ENCODE measurements at places on chromosomes 4 and X.

DNA sequence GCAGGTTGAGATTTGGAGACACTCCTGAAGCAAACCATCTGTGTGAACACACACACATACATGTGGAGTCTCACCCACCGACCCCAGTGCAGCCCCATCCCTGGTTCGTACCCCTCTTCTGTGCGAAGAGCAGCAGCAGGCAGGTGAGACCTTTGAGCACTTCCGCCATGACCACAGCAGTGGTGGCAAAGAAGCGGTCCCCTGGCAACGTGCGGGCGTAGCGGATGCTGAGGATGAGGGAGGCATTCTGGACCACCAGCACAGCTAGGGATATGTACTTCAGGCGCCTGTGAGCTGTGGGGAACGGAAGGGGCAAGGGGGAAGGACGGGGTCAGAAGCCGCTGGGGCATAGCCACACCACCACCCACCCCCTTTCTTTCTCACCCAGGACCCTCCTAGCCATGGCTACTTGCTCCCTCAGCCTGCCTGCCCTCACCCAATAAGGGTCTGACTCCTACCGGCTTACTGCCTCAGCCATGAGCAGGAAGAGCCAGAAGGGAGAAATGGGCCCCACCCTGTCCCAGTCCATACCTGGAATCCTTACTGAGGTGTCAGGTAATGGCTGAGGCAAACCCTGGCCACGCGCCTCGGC lies 1.6 kb downstream of the SLC35A2 start:
- DNase-seq = no peak

DNA sequence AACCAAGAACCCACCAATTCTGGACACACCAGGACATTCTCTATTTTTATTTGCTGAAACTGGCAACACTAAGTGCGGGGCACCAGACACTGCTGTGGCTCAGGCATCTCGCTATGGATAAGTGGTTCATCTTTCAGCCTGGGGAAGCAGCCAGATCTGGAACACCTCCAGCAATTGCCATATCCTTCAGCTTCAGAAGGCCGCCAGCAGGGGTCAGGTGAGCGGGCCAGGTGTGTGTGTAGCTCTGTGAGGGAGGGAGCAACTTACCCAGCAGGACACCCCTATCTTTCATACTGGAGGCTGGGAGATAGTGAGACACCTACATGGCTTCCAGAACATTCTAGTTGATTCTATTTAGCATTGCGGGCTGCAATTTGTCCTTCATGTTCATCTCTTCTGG lies 57.0 kb upstream of the GBA3 start:
- DNase-seq = no peak

DNA sequence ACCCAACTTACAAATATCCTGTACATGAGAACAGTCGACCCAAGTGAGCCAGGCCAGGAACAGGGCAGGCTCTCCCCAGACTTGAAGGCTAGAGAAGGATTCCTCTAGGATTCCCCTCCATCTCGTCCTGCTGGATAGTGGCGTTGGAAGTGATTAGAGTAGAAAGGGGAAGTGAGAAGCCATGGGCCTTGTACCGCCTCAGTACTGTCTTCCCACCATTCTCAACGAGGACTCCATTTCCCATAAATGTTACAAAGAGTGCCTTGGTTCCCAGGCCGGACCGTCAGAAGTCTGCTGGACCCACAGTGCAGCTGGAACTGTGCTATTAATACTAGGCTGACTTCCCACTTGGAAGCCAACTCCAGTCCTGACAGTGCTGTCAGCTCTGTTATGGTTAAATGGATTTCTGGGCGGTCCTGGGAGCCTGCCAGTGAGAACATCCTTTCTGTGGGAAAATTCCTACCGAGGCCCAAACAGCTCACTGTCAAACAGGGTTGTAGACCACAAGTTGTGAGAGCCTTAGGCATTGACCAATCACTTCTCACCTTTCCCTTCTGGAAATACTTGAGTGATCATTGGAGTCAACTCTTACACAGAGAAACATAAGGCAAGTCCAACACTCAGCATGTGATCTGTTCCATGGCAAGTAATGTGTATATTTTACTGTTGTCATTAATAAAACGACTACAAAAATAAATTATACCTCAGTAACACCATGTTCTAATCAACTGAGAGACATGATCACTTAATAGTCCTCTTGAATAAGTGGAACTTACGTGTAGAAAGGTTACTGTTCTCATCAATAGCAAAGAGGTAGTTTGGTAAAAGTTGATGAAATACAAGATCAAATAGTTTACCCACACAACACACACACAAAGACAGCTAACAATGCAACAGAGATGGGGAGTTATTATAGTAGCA lies 58.4 kb downstream of the AMELX start:
- DNase-seq = no peak

DNA sequence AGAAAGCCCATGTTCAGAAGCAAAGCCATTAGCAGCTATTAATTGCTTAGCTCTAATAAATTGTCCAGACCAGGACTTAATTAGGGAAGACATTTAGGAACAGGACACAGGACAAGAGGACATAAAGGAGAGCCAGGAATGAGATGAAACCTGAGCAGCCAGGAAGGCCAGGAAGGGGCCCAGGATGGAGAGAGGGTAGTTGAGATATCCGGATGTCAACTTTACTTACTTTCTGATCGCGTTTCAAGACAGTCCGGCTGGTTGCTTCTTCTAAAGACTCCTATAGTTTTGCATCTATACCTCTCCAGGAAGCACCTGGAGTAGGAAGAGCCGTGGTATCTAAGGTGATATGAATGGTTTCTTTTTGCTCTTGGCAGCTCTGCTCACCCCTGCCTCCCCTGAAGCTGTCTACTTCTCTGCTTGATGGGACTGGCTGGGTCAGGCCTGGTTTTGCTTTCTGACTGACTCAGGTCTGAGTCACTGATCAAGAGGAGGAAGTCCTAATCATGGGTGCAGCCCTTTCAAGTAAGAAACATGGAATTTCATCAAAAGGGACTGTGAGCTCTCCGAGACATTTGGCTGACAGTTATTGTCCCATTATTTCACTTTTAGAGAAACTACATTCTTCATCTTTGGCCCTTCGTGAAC lies 733.3 kb downstream of the RPA4 start:
- DNase-seq = no peak

- no peak for DNase-seq
These were observed 1628.9 kb upstream of the AGA start for GRCh38 chr4:179071131-179071530.

DNA sequence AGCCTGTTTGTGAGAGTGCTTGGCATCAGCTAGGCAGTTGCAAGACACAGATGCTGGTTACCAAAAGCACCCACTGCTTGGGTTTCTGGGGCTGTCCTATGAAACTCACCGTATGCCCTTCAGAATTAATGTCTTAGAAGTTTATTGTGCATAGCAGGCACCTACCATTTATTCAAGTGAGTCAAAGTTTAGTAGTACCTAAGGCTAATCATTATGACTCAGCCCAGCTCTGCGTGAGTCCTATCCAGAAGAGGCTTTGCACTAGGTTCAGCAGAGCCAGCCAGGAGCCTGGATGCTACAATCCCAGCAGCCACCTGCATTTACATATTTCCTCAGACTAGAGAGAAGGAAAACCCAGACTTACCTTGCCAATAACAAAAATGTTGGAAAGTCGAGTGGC lies 4.2 kb downstream of the RPS4X start:
- no peak for DNase-seq

GRCh38 chr4:14399848-14400247 lies 602.4 kb upstream of the CPEB2 start:
- no peak for DNase-seq

- no peak for DNase-seq
These were observed 59.8 kb upstream of the GPM6A start for GRCh38 chr4:175871774-175872405.

- no peak for DNase-seq
These were observed 1.0 kb downstream of the PDE5A start for GRCh38 chr4:119627267-119628255.

DNA sequence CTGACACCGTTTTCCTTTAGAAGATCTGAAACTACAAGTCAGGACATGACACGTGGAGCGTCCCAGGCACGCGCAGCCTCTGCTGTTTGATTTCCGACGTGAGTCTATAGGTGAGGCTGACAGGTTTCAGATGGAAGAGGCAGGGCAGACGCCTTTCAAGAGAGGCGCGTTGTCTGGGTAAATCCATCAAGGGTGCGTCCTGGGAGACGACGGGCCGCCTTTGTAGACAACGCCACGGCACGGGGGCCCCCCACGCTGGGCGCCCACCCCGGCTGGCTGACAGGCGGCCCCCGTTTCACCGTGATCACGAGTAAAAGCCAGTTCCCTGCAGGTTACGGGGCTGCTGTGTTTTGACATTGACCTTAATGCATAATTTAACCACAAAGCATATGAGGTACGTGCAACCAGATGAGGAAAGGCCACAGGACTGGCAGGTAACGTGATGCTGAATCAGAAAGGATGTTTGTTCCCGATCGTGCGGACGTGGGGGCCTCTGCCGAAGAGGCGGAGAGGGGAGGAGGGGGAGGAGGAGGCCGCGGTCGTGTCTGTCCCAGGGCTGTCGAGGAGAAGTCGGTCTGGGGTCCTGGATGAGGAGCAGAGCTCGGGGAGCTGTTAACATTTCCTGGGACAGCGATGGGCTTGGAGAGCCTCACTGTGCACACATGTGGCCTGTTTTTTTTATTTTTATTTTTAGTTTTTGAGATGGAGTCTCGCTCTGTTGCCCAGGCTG lies 51.1 kb upstream of the PPP2R3B start:
- DNase-seq = no peak

DNA sequence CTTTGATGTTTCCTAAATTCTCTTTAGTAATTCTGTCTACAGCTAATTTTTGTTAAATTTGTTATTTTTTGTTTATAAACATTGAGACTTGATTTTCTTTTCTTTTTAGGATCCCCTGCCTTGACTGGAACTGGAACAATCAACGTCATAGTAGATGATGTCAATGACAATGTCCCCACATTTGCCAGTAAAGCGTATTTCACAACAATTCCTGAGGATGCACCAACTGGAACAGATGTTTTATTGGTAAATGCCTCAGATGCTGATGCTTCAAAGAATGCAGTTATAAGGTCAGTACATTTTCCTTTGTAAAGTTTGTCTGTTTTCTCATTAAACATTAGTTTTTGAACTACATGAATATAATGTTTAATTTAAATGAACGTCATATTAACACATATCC lies 119.4 kb downstream of the FAT4 start:
- no peak for DNase-seq

- DNase-seq = no peak
These were observed 61.9 kb upstream of the NFKB1 start for GRCh38 chr4:102439236-102439614.

DNA sequence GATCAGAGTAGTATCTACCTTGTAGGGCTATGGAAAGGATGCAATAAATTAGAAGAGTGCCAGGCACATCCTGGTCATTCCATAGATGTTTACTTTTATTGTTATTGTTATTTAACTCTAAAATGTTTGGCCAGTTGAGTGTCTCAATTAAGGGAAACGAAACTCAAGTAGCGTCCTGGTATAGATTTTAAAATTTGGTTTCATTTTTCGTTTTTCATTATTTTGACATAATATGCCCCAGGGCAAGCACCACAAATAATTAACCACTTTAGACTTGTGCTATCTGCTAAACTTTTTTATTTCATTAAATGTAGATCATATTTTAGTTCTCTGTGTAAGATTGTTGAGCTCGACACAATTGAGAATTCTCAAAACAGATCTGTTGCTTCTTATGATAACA lies 179.7 kb upstream of the PRPS2 start:
- no peak for DNase-seq

- DNase-seq = no peak
These were observed 266.7 kb upstream of the MAGEB2 start for GRCh38 chrX:29948653-29949052.

GRCh38 chr4:81589262-81589661 lies 117.6 kb upstream of the RASGEF1B start:
- no peak for DNase-seq

GRCh38 chr4:102578819-102579218 lies 77.7 kb downstream of the NFKB1 start:
- DNase-seq = no peak

GRCh38 chr4:71602289-71602900 lies 181.5 kb downstream of the GC start:
- no peak for DNase-seq

GRCh38 chr4:83569987-83570386 lies 34.1 kb downstream of the GPAT3 start:
- no peak for DNase-seq

DNA sequence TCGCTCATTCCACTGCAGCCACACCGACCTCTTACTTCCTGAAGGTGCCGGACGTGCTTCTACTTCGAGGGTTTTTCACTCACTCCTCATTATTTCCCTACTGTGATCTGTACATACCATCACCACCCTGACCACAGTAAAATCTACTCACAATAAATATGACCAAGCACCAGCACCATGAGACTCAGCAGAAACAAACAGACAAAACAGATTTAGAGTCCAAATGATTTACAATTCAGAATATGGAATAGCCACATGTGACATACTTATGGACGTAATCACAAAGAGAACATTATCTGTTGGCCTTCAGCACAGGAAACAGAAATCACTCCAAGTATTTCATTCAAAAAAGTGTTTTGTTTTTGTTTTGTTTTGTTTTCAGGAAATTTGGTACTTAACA lies 16.1 kb upstream of the KLB start:
- no peak for DNase-seq

DNA sequence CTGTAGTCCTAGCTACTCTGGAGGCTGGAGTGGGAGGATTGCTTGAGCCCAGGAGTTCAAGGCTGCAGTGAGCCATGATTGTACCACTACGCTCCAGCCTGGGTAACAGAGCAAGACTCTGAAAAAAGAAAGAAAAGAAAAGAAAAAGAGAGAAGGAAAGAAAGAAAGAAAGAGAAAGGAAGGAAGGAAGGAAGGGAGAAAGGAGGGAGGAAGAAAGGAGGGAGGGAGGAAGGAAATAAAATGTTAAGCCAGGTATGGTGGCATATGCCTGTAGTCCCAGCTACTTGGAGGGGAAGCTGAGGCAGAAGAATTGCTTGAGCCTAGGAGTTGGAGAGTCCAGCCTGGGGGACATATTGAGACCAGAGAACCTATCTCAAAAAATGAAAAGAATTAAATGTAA lies 12.0 kb downstream of the STAP1 start:
- no peak for DNase-seq

DNA sequence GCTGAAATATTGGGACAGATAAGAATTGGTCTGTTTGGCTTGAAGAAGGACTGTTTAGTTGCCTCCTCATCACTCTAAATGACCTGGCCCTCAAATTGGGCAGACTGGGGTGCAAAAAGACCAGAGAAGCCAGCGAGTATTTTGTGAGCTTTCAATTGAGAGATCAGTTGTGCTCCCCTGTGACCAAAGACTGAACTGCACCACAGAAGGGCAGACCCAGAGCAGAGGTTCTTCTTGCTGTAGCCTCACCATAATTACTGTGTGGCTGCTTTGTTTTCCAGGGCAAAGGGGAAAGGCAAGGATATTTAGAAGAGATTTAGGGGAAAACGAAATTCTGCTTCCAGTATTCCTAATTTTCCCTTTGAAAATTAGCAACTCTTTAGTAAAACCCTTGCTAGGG lies 104.0 kb upstream of the MBNL3 start:
- no peak for DNase-seq

GRCh38 chrX:123859409-123859845 lies 426 bp upstream of the XIAP start:
- DNase-seq = peak; percentile 59

DNA sequence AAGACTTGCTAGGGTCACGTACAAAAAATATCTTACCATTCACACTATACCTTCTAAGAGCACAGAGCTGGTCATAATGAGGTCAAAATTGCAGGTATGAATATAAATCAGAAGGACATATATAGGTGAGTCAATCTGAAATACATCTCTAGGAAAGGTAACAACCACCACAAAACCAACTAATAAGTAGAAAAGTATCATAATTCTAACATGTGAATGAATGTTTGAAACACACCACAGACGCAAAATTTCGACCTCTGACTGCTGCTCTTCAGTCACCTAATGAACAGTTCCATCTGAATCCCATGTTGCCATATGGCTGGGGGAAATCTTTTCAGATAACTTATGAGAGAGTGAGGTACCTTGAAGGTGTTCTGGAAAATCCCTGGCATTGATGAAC lies 22.1 kb downstream of the STAP1 start:
- no peak for DNase-seq

Measured in KG1 (cell line).